ENCODE measurements at places on chromosomes 16 and 17.

- no peak for DNase-seq
These were observed 25.1 kb downstream of the CD300LG start for GRCh38 chr17:43871946-43872690.

DNA sequence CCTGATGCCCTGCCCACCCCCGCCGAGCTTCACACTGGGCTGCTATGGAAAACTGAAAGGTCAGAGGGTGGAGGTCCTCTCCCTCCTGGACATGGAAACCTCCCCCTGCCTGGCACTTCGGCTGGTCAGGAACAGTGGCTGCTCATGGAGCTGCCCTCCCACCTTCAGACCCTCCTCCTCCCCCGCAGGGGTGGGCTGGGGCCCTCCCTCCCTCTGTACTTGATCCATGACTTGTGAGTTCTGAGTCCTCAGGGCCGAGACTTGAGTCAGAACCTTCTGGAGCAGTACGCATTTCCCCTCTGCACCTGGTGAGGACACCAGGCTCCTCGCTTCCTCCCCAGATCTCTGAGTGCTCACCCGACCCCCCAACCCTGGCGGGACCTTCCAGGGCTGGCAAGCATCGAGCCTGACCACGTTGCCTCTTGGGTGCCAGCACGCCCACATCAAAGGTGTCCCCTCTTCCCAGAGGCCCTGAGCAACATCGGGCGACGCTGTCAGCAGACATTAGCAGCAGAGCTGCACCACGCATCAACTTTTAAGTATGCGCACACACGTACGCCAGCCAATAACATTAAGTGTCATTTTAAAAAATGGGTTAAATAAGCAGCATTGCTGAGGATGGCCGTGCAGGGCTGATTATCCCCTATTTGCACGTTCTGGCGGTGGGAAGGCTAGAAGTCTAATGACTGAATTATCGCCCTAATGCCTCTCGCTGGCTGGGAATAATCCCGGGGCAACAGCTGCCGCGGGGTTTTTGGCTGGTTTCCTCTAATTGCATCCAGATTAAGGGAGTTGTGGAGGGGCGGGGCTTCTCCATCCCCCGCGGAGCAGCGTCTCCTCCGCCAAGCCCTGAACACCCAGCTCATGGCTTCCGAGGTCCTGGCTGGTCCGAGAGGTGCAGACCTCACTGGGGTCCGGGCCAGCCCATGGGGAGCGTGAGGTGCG lies 98.0 kb downstream of the TBC1D16 start:
- DNase-seq = no peak

DNA sequence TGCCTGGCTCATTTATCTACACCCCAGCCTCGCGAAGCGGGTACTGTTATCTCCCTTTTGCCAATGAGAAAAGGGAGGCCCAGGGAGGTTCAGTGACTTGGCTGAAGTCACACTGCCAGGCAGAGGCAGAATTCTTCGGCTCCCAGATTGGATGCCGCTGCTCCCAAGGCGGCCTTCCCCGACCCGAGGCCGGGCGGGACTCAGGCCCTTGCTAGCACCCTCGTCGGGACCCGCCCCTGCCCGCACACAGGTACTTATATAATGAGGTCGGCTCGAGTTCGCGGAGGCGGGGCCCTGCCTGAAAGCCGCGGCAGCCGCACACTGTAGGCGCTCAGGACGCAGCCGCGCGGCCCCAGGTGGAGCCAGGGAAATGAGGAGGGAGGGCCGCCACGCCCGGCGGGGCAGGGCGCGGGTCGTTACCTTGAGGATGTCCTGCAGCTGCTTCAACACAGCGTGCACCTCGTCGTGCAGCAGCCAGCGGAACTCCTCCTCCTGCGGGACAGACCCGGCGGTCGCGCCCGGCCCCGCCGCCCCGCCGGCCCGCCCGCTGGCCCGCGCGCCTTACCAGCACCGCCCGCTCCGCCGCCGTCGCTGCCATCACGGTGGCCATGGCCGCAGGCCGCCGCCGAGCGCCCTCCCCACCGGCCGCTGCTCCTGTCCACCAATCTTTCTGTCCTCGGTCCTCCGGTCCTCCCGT lies at the start of gene ROGDI:
ROGDI (minus strand) TSS at position 672 of the 697 bp plus-strand sequence; CDS start at position 610, 62 bp downstream.
- DNase-seq = peak; percentile 86

GRCh38 chr17:67461228-67461780 lies 84.2 kb downstream of the PITPNC1 start:
- no peak for DNase-seq

GRCh38 chr16:85185303-85186100 lies 73.2 kb upstream of the CIBAR2 start:
- DNase-seq = no peak

GRCh38 chr16:9402293-9402860 lies 310.9 kb downstream of the HAPSTR1 start:
- no peak for DNase-seq

DNA sequence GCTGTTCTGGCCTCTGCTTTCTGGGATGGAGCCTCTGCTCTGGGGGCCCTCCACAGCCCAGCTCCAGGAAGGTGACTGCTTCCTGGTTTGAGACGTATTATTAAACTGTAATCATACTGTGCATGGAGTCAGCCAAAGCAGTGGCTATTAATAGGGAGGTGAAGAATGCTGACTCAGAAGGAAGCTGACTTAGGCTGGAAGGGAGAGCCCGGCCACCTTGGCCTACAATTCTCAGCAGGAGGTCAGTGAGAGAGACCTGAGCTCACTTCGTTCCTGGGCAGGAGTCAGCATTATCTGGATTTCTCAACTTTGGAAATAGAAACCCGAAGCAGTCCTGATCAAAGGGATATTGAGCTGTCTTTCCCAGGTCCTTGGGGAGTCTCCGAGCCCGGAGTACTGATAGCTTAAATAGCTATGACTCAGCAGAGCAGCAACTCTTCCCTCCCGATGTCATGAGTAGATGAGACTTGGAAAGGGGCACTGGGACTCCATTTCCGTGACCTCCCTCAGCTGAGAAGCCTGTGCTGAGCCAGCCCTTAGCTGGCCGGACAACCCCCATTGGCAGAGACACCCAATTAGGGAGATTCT lies 91.8 kb downstream of the YPEL2 start:
- peak; percentile 44 for DNase-seq

DNA sequence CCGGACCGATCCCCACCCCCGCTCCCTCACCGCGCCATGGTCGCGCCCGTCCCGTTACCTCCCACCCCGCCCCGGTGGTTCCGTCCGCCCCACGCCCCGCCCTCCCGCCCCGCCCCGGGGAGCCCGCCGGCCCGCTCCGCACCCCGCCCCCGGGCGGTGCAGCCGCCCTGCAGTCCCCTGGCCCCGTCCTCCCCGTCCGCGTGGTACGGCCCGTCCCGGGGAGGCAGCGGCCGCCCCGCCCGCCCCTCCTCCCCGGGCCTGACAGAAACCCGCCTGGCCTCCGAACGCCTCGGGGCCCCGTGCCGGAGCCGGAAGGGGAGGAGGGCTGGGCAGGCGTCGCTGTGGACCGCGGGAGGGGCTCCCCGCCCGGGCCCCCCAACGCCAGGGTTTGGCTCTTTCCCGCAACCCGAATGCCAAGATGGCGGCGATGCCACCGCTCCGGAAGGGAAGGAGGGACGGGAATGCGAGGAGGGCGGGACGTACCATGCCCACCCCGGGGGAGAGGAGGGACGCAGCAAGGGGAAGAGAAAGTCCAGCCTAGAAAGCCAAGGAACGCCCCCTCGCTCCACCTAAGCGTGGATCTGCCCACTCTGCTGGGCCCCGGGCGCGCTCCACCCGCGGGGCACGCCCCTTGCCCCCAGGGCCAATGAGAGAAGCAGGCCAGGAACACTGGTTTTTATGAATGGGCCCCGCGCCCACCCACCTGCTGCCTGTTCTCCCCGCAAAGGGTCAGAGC lies at the start of gene PIP4K2B:
PIP4K2B (minus strand) TSS at position 56 of the 736 bp plus-strand sequence. CDS start 132 bp downstream, outside the sequence.
- DNase-seq = peak; percentile 98

DNA sequence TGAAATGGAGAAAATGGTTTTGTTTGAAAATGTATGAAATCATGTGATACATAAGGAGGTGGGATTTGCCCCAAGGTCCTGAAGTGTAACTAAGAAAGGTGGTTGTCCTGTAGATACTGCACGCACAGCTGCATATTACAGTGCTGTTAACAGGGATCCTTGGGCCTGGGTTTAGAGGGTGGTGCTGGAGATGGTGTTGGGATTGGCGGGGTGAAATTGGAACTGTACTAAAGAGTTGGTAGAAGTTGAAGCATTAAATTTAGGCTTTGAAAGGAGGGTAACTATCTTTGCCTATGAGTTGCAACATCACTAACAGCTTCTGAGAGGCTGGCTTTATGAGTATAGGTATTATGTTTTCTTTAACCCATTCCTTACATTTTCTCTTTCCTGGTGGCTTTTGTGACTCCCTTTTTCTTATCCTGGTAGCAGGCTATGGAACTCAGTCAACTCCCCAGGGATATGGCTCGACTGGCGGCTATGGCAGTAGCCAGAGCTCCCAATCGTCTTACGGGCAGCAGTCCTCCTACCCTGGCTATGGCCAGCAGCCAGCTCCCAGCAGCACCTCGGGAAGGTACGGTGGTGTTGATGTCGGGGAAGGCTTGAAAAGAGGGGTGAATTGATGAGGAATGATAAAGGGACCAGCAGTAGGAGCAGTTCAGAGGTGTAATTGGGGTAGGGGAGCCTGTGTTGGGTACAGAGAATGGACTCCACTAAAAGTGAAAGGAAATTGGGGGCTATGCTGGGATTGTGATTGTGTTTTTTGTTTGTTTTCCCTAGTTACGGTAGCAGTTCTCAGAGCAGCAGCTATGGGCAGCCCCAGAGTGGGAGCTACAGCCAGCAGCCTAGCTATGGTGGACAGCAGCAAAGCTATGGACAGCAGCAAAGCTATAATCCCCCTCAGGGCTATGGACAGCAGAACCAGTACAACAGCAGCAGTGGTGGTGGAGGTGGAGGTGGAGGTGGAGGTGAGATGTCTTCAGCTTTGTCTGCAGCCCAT lies 3.8 kb downstream of the FUS start:
- DNase-seq = no peak

DNA sequence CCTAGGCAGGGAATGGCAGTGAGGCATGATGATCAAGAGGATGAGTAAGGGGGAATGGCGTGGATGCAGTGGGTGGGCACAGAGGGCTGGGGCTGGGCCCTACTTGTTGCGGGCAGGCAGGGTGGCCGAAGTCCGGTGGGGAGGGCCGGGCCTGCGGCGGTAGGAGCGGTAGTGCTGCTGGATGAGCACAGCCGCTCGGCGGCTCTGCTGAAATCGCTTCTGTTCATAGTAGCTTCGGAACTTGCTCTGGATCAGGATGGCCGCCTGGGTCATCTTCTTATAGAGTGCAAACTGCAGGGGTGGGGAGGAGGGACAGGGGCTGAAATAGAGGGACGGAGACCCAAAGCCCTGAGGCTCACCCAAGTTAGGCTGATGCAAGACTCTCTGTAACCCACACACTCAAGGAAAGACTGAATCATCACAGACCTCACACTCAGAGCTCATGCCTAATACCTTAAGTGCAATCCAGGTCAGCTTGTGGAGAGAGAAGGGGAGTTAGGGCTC lies 1.5 kb upstream of the SPAG7 start:
- no peak for DNase-seq

DNA sequence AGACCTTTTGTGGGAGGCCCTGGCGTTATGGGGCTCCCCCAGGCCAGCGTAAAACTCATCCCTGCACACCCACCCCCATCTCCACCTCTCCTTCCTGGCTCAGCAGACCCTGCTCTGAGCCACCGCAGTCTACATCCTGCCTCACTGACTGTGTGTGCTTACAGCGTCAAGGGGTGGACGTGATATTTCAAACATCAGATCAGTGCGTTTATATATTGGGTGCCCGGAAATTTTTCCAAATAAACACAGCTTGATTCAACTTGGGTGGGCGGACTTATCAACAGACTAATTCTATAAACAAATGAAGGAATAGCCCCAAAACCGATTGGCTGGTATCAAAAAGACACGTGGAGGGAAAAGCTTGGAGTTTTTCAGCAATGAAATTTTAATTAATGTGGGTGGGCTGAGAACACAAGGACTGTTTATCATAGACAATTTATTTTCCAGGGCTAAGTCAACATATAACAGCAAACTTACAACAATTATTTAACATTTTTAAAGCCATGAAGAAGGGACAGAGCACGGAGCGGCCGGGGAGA lies at the start of gene FOXL1:
FOXL1 (plus strand) TSS at position 489 of the 539 bp plus-strand sequence. CDS start 175 bp downstream, outside the sequence.
- no peak for DNase-seq

- DNase-seq = no peak
These were observed 126.0 kb upstream of the ERCC4 start for GRCh38 chr16:13793841-13794409.

- no peak for DNase-seq
These were observed 26.1 kb upstream of the CBFA2T3 start for GRCh38 chr16:89002851-89003830.

DNA sequence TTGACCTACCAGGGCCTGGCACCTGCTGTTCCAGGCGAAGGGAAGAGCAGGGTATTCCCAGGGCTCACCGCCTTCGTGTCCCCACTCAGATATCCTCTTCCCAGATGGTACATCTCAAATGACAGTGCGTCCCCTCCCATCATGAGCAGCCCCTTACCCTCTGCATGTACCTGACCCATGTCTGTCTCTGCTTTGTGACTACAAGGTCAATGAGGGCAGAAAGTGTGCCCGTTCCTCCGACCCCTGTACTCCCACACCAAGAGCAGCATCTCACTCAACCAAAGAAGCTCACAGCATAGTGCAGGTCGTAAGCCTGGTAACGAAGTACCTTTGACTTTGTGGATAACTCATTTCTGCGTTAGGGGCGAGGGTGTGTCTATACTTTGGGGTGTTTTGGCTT lies 142.6 kb downstream of the KATNIP start:
- no peak for DNase-seq

DNA sequence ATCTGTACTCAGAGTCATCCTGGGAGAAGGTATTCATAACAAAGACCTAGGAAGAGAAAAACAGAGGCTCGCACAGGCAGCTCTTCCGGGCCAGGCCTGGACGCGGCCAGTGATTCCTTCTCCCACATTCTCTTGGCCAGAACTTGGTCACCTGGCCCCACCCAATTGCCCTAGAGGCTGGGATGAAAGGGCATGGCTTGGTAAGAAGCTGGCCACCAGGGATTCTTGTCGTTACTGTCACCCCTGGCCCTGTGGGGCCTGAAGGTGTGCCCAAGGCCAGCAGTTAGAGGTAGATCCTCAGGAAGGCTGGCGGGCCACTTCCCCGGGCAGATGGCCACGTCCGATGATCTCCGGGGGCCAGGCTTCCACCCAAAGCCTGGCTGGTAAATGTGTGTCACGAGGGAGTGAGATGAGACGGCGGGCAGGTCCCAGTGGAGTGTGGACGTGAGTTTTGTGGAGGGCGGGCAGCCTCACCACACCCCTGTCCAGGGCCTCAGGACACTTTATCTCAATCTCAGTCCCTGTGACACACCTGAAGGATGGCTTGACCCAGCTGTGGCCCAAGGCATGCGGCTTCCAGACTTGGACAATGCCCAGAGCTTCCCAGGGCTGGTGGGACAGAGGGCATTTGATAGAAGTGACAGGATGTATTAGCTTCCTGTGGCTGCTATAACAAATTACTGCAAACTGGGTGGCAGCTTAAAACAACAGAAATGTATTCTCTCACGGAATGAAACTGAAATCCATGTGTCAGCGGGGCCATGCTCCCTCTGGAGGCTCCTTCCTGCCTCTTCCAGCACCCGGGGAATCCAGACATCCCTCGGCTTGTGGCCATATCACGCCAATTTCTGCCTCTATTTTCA lies 66.3 kb upstream of the GSE1 start:
- DNase-seq = no peak

GRCh38 chr16:51402785-51403184 lies 251.7 kb upstream of the SALL1 start:
- DNase-seq = no peak

- DNase-seq = peak; percentile 49
These were observed 11.2 kb downstream of the PIK3R5 start for GRCh38 chr17:8954339-8954738.

Data from testis (tissue), 5 donors.